ENCODE measurements at places on chromosomes 7 and 10.

- DNase-seq = no peak
Measured at GRCh38 chr10:78384049-78384431, 350.4 kb downstream of the RPS24 start.

DNA sequence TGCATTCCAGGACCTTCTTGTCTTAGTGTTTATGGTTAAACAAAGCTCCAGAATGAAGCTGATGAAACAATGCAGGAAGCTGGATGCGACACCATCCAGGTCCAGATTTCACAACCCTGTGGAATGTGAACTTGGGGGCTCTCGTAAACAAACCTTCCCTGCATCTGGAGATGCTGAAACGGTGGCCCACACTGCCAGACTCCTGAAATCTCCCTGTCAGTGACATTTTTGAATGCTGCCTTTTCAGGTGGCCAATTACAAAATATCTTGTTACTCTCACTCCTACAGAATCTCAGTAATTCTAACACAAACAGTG lies 18.8 kb downstream of the VIPR2 start:
- no peak for DNase-seq

GRCh38 chr7:142587578-142588191 lies 161.6 kb upstream of the PRSS1 start:
- DNase-seq = no peak

GRCh38 chr7:125391921-125392320 lies 462.3 kb upstream of the POT1 start:
- no peak for DNase-seq

GRCh38 chr7:3927446-3928110 lies 626.5 kb downstream of the SDK1 start:
- no peak for DNase-seq

DNA sequence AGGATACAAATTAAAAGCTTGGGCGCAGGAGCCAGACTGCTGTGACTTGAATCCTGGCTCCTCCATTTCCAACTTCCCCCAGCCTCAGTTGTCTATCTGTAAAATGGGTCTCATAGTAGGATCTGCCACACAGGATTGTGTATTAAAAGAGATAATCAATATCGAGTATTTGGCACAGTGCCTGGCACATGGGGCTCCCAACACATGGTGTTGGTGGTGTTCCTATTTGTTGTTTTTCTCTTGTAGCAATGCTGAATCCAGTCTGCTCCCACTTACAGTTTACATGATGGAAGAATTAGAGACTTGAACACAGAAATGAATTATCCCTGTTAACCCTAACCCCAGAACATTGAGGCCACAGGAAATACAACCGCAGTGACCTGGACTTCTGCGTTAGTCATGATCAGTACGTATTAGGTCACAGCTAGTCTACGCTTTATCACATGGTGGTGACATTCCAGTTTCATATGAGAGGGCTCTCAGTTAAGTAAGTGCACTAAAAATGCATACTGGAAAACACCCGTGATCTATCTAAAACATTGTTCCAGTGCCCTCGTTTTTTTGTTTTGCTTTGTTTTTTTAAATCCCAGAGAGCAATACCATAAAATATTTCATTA lies 169.5 kb upstream of the KLF14 start:
- no peak for DNase-seq

DNA sequence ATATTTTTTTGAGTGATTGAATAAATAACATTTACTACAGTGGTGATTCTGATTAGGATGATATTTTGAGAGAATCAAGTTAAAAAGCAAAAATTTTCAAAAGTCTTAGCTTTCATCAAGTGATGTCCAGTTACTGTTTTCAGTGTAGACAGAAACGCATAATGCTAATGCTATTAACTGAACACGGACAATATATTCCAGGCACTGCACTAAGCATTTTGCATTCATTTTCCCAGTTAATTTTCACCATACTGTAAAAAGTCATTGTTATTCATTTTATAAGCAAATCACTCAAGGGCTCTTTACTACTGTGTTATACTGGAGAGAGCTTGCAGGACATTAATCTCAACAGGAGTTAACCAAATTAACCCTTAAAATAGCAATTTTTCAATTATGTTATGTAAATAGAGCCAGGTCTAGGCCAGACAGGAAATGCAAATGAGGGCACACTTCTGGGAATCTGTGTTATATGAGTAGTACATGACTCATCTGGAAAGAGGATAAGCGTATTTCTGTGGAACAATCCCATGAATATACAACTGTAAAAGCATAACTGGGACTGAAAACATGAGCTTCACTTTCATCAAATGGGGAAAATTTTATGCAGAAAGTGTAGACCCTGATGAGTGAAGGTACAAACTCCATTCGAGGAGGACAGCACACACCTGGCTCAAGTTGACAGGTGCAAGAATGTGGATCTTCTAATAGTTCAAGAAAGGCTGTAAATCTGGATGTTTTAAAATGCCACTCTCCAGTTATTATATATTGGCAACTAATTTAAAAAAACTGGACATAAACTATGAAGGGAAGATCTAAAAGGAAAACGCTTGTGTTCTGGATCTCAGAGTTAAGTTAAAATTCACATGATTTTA lies 75.4 kb downstream of the ANK3 start:
- no peak for DNase-seq

GRCh38 chr10:125063256-125063925 lies 97.0 kb downstream of the CTBP2 start:
- DNase-seq = no peak

DNA sequence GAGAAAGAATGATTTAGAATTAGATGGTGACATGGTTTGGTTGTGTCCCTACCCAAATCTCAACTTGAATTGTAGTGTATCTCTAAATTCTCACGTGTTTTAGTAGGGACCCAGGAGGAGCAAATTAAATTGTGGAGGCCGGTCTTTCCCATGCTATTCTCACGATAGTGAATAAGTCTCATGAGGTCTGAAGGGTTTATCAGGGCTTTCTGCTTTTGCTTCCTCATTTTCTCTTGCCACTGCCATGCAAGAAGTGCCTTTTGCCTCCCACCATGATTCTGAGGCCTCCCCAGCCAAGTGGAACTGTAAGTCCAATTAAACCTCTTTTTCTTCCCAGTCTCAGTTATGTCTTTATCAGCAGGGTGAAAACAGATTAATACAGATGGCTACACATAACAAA lies 167.4 kb upstream of the SVIL start:
- DNase-seq = no peak

- DNase-seq = no peak
Measured at GRCh38 chr7:135217645-135218509, 6.6 kb upstream of the WDR91 start.

- DNase-seq = no peak
Measured at GRCh38 chr7:122691569-122692235, 7.2 kb downstream of the RNF133 start.

DNA sequence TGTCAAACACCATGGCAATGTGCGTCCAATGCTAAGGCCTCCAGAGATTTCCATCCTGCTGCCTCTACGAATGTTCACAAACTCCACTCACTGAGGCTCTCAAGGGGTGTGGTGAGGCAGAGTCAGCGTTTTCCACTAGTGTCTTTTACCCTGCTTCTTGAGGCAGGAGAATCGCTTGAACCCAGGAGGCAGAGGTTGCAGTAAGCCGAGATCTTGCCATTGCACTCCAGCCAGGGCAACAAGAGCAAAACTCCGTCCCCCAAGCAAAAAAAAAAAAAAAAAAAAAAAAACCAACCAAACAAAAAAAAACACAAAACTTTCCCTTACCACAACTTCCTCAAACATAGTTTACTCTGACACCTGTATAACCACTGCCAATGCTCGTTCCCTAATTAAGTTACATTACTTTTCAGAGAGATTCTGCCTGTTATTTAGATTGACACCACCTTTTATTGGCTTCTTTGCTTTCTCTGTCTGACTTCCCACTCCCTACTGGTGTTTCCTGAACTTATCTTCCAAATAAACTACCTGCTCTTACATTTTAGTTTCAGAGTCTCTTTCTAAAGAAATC lies 102.1 kb upstream of the ZNF746 start:
- DNase-seq = no peak
